Activated T-helper 1 cell treated with anti-CD3 and anti-CD28 coated beads, Interleukin-2, amount 50 U/mL, for 16 hours (primary cell): ENCODE measurements at places on chromosomes 11 and 22.

- DNase-seq = no peak
Observed at GRCh38 chr11:11813288-11813962, 28.3 kb upstream of the USP47 start.

- DNase-seq = no peak
Observed at GRCh38 chr11:43992834-43993637, 50.6 kb downstream of the C11orf96 start.

GRCh38 chr11:61345954-61346843 lies 13.2 kb downstream of the TKFC start:
- DNase-seq = no peak

GRCh38 chr11:127625402-127625801 lies 624.8 kb upstream of the KIRREL3 start:
- DNase-seq = no peak

DNA sequence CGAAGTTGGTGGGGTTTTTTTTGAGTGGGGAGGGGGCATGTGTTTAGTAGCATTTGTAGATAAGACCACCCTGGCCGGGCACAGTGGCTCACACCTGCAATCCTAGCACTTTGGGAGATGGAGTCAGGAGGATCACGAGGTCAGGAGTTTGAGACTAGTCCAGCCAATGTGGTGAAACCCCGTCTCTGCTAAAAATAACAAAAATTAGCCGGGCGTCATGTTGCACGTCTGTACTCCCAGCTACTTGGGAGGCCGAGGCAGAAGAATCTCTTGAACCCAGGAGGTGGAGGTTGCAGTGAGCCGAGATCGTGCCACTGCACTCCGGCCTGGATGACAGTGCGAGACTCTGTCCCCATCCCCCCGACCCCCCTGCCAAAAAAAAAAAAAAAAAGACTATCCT lies 34.6 kb downstream of the CECR2 start:
- no peak for DNase-seq

- no peak for DNase-seq
Observed at GRCh38 chr11:128915149-128915521, 24.0 kb downstream of the KCNJ5 start.

DNA sequence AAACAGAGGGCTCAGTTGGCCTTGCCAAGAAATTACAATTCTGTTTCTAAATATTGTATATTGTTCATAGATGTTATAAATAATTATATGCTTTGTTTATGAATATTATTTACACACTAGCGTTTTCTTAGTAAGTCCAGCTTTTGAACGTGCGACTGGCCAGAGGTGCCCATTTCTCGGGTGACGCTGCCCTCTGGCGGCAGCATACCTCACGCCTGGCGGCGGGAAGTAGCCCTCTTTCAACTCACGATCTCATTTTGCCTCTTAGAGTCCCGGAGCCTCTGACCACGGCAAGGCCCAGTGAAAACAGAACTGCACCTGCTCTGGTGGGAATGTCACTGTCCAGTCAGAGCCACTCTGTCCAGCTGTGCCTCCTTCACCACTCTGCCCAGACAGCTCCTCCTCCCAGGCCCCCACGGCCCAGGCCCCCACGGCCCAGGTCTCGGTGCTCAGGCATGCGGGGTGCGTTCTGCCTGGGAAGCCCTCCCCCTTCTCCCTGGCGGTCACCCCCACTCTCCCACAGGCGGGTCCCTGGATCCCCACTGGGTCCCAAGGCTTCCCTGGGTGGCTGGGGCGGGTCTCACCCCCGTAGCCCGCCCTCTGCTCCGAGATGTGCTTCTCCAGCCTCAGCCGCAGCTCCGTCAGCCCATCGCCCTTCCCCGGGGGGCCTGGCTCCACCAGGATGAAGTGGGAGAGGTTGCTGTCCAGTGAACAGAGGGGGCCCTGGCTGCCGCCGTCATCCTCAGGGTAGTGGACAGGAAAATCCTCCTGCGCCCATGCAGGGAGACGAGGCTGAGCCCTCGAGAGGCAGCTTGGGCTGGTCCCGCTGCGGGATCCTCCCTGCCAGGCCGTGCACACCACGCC lies 19.3 kb downstream of the TSSC4 start:
- peak; percentile 29 for DNase-seq

DNA sequence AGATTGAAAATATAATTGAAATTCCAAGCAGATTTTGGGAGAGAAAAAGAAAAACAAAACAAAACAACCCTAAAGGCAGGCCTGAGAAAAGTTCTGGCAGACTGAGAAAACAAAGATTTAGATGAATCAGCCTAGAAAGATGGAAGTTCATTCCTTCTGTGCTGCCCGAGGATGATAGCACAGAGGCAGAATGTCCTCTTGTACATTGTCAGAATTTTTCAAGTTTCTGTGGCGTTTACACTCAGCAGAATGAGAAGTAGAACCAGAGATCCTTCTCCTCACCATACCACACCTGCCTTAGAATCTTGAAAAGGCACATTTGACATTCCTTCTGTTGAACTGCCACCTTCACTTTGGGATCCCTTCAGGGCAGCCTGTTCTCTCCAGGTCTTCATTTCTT lies 62.5 kb upstream of the IZUMO1R start:
- no peak for DNase-seq

- DNase-seq = no peak
Observed at GRCh38 chr11:120629407-120630080, 118.0 kb downstream of the GRIK4 start.

DNA sequence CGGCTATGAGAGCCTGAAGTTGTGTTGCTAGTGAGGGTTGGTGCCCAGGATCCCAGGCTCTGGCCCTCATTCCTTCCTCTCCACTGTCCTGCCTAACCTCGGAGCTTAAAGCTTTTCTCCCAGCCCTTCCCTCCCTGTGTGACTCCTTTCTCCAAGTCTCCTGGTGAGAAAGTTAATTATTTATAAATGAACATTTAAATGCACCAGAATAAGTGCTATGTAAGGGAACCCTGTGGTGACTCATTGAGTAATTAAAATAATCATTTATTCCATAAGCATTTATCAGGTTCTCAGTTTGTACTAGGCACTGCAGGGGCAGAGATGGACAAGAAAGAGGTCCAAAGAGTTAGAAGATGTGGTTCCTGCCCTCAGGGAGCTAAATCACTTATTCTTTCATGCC lies 89.1 kb upstream of the ISX start:
- DNase-seq = no peak

- DNase-seq = no peak
Observed at GRCh38 chr22:22896601-22897000, 9.0 kb downstream of the IGLL5 start.

DNA sequence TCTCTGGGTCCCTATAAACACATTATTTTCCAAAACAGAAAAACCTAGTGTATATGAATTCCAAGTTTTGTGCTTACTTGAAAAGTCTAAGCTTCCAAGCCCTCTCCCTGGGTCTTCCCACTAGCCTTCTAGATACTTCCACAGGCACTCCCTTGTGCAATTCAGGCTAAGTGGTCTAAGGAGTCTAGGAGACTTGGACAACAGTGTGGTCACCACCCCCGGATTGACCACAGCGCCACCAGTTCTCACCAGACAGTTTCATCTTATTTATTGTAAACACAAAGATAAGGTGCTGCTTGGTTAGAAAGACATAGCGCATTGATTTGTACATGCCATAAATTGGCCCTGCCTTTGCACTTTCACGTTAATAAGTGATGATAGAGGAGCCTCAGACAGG lies 623.9 kb downstream of the OPCML start:
- DNase-seq = no peak

DNA sequence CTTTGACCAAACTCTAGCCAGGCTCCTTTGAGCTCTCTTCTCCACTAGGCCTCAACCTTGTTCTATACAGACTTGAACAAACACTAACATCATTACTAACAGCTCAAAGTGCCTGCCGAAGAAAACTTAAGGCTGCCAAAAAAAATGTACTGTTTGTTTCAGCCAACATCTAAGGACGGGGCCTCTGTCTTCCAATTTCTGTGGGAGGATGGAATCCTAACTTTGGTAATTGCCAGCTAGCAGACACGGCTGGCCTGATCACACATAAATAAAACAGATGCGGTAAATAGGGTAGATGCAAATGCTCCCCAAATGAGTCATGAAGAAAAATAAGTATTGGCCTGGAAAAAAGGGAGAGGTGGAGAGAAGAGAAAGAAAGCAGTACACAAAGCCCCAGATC lies 394.3 kb downstream of the TMEM135 start:
- no peak for DNase-seq

DNA sequence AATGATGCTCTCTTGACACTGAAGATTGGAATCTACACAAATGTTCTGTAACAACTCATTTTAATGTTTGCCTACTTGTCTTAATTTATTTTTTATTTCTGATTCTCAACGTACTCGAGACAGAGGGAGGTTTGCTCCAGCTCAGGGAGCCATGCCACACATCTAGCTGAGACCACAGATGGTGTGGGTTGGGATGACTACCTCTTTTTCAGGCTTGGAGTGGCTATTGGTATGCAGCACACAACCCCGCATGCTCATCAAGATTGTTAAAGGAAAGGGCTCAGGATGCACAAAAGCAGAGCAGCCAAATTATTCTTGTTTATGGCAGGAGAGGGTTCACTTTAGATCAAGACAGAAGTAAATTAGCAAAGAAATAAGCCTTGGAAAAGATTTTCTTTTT lies 424.5 kb downstream of the OPCML start:
- DNase-seq = no peak

GRCh38 chr11:20559523-20560300 lies 39.7 kb upstream of the SLC6A5 start:
- no peak for DNase-seq

DNA sequence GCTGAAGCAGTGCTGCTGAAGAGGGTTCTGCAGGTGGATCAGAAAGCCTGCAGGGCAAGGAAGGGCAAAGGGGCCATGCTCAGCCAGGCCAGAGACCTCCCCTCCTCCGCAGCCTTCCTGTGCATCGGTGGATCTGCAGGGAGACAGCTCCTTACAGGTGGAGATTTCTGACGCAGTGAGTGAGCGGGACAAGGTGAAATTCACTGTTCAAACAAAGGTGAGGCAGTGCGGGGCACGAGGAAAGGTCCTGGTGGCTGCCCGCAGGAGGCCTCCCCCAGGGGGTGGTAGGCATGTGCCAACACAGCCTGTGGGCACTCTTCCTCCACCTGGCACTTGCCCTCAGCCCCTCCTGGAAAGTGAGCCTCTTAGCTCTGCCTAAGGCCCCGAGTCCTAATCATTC lies 8.6 kb downstream of the CFL1 start:
- no peak for DNase-seq

GRCh38 chr11:74319139-74319816 lies 7.8 kb upstream of the P4HA3 start:
- no peak for DNase-seq

DNA sequence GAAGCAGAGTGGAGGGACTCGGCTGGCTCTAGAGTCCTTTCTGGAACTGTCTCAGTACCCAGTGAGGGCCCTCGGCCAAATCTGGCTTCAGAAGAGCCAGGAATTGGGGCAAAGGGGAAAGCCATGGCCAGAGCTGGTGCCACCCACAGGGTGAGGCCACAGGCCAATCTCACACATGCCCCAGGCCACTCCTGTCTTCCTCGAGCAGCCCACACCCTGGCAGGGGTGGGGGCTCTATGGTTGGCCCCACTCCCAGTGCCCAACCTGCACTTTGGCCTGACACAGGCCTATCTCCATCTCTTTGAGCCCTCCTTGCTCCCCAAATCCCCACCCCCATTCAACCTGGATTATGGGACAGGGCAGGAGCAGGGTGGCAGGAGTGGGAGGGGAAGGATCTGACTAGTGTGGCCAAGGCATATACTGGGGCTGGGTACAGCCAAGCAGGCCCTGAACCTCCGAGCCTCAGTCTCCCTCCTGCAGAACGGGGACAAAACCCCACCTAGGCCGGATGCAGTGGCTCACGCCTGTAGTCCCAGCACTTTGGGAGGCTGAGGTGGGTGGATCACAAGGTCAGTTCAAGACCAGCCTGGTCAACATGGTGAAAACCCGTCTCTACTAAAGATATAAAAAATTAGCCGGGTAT lies 6.9 kb downstream of the TST start:
- no peak for DNase-seq

DNA sequence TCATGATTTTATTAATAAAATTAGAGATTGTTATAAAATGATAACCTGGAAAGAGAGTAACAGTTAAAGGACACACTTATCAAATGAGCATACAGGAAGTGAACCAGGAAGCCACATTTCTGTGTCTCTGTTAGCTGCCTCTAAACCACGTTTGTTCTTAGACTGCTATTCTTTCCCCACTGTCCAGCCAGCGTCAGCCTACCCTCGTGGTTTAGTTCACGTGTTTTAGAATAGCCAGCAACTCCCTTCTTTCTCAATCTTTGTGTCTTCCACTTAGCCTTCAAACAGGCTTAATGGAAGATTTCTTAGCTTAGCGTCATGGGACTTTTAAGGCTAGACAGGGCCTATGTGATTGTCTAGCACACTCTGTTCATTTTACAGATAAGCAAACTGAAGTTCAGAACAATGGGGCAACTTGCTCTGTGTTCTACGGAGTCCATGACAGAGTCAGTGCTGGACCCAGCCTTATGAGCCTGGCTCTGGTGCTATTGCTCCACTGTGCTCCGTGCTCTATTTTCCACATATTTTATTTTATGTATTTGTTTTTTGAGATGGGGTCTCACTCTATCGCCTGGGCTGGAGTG lies 27.2 kb downstream of the GRAMD1B start:
- no peak for DNase-seq

DNA sequence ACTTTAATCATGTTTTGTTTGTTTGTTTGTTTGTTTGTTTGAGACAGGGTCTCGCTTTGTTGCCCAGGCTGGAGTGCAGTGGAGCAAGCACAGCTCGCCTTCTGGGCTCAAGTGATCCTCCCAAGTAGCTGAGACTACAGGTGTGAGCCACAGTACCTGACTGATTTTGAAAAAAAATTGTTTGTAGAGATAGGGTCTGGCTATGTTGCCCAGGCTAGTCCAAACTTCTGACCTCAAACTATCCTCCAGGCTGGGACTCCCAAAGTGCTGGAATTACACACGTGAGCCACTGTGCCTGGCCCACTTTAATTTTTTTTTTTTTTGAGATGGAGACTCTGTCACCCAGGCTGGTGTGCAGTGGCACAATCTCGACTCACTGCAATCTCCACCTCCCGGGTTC lies 74.8 kb upstream of the CLDN5 start:
- DNase-seq = no peak

GRCh38 chr22:50119768-50120251 lies 30.0 kb downstream of the MOV10L1 start:
- DNase-seq = no peak
